Activated CD8-positive, alpha-beta T cell treated with anti-CD3 and anti-CD28 coated beads, Interleukin-2, amount 10 ng/mL, durations not matched to agents 7 days and 5 days (primary cell): ENCODE measurements at places on chromosomes 13 and 19. TPM values are rescaled to one million over a fixed set of nuclear protein-coding genes. Genes with fewer than 3 reads are reported as not detected.
A peak's percentile ranks its signal among the peaks of the same experiment; 100 is the strongest.

Gene MICOS13
- 55.1 TPM for total RNA-seq

Gene SLC1A6
- total RNA-seq: not detected

Gene NPAS1
- not detected for total RNA-seq

Gene KL
- total RNA-seq: 0.11 TPM

Gene CDX2
- not detected for total RNA-seq

Gene LIM2
- not detected for total RNA-seq

Gene MAMSTR
- 1.3 TPM for total RNA-seq

Gene APOC1
- not detected for total RNA-seq

- DNase-seq: no peak
These were observed 328.2 kb downstream of the DIAPH3 start for GRCh38 chr13:59835569-59835968.

- DNase-seq: no peak
These were observed 16.7 kb downstream of the YIPF2 start for GRCh38 chr19:10911579-10912363.

GRCh38 chr19:44608391-44608821 is 5.0 kb upstream of the IGSF23 start:
- DNase-seq: no peak

GRCh38 chr19:38769635-38770211 is 3.6 kb downstream of the LGALS7 start:
- DNase-seq: peak; percentile 89

DNA sequence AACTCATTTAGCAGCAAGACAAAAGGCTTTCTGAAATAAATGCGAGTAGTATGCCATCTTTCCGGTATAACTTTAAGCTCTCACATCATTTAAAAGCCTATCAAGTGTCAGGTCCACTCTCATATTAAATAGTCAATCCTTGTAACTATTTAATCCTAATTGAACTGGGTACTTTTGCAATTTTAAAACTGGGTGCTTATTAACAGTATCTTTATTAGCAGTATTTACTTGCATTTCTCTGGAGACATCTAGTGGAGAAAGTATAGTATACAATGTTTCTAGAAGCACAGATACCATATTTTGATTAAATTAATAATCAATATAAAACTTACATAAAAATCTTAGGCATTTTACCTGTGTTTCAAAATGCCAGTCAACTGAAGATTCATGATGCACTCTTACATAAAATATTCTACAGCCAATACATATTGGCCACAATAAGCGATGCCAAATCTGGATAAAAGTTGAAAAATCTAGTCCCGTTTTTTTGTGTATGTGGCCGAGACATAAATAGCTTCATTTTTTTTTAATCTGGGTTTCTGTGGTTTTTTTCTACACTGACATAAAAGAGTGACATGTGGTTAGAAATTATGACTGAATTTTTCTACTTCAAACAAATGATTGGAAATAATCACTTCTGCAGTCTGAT is 4.3 kb upstream of the POSTN start:
- no peak for DNase-seq

DNA sequence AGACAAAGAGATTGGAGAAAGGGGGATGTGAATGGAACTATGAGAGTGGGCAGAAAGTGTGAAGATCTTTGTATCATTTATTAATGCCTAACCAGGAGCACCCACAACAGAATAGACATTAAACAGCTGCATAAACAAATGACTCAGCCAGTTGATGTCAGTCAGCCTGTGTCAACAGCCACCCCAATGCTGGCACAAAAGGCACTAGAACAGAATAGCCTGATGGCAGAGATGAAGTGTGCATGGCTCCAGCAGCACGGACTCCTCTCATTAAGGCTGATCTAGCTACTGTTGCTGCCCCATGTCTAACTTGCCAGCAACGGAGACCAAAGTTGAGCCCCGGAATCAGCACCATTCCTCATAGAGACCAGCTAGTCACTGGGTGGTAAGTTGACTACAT is 7.8 kb downstream of the CPB2 start:
- no peak for DNase-seq

- DNase-seq: no peak
These were observed 18.0 kb upstream of the EVI5L start for GRCh38 chr19:7811989-7812388.

DNA sequence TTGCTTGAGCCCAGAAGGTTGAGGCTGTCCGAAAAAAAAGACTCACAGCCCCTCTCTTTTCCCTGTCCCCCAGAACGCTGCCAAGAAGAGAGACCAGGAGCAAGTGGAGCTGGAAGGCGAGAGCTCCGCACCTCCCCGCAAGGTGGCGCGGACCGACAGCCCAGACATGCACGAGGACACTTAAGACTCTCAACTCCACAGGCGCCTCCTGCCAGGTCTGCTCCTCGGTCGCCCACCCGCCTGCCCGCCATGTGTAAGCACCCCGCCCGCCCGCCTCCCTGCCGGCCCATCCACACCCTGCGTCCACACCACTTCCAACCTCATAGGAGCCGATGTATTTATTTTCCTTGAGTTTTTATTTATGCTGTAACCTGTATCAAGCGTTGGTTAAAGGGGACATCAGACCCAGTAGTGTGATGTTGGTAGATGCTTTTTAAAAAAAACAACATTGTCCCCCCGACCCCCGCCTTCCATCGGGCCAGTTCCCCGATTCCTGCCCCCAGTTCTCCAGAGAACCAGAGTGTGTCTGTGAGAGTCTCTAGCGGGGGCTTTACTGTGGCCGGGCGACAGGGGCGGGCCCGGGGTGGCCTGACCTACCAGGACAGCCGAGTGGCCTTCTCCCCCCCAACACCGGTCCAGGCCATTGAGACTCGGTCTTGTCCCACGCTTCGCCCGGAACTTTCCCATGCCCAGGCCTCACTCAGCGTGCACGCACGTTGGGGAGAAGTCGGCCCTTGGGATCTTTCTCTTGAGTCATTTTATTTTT is 10.3 kb downstream of the DDA1 start:
- DNase-seq: no peak

- no peak for DNase-seq
These were observed 17.2 kb downstream of the GTF2F2 start for GRCh38 chr13:45137526-45137925.

- no peak for DNase-seq
These were observed 2218.8 kb downstream of the PCDH9 start for GRCh38 chr13:65011378-65011777.

DNA sequence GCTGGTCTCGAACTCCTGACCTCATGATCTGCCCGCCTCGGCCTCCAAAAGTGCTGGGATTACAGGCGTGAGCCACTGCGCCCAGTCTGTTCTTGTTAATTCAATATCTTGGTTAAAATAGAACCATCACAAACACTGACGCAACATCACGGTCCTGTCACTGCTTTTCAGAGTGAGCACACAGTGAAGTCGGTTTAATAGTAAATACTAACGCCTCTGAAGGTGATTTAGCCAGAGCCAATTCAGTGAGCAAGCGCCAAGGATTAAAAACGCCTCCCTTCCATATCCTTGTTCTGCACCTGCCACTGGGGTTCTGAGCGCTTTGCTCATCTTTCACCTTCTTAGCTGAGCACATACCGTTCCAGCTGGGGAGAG is 30.3 kb downstream of the LAMP1 start:
- DNase-seq: no peak

GRCh38 chr13:113458253-113459065 is 5.2 kb upstream of the ADPRHL1 start:
- DNase-seq: no peak

DNA sequence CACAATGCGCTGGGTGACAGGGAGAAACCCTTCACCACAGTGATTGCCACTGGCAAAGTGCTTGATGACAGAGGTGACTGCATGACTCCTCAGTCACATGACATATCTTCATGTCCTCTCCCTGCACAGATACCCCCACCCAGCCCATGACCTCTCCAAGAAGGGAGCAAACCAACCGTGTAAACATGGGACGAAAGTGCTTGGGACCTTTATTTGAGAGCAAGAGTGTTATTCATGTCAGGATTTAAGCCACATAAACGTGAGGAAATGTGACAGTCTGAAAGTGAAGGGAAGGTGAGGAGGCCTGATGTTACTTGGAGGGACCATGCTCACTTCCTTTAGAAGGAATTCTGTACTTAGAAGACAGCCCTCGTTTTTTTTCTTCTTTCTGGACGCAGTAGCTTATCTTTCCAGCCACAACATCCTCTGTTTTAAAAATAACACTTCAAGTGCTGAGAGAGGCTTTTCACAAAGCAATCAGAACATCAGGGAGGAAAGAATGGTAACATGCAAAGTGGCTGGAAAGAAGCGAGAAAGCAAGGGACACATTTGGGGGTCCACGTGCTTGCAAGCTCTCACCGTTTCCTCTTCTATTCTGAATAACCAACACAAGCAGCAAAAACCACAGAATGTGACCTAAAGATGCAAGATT is 35.6 kb downstream of the EPS15L1 start:
- no peak for DNase-seq

DNA sequence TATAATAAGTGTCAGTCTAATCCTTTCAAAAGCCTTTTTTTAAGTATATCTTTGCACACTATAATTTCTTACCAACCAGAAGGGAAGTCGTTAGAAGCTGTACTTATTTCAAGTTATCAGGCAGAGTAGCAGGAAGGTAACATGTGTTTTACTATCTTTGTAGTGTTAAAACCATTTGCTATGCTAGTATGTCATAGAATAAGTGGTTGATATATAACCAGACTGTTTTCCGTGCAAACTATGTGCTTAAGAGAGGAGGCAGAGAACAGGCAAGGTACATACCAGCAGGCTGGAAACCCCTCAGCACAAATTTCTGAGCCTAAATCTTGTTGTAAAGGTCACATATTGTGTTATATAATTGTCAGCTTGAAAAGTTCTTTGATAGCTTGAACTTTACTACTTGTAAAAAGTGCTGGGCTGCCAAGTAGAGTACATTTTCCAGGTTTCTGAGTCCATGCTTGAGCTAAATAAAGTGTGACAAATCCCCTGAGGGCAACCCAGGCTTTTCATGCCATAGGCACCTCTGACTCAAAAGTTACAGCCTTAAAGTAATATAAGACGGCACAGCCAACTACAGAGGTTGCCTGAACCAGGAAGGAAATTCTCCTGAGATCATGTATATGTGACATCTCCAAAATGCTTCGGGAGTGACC is 1297.4 kb downstream of the PCDH9 start:
- DNase-seq: no peak

DNA sequence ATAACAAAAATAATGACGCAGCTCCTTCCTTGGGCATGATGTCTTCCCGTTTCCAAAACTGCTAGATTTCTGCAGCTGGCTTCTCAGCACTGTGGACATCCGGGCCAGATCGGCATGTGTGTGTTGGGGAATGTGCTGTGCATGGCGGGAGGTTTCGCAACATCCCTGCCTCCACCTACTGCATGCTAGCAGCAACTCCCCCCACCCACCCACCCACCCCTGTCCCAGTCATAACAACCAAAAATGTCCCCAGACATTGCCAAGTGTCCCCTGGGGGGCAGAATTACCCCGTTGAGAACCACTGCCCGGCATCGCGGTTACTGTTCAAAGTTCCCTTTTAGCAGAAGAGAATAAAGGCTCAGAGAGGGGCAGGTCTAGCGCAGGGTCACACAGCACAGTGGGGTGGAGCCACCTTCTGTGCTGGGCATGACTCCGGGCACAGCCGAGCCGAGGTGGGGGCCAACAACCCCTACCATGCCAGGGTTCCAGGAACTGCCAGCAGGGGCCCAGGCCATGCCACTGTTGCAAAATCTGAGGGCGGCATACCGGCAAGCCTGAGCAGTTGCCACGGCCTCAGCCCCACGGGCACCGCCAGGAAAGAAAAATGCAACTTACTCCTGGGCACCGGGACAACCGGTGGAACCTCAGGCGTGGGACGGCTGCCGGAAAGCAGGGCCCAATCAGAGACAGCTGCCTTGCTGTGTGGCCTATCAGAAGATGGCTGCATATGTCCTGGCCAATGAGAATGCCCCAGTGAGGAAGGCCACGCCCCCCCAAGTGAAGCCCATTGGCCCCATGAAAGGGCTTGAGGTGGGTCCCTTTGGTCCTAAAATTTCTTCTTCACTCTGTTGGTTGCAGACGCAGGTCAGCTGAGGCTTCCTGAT is 22.5 kb upstream of the NFIC start:
- peak; percentile 60 for DNase-seq

DNA sequence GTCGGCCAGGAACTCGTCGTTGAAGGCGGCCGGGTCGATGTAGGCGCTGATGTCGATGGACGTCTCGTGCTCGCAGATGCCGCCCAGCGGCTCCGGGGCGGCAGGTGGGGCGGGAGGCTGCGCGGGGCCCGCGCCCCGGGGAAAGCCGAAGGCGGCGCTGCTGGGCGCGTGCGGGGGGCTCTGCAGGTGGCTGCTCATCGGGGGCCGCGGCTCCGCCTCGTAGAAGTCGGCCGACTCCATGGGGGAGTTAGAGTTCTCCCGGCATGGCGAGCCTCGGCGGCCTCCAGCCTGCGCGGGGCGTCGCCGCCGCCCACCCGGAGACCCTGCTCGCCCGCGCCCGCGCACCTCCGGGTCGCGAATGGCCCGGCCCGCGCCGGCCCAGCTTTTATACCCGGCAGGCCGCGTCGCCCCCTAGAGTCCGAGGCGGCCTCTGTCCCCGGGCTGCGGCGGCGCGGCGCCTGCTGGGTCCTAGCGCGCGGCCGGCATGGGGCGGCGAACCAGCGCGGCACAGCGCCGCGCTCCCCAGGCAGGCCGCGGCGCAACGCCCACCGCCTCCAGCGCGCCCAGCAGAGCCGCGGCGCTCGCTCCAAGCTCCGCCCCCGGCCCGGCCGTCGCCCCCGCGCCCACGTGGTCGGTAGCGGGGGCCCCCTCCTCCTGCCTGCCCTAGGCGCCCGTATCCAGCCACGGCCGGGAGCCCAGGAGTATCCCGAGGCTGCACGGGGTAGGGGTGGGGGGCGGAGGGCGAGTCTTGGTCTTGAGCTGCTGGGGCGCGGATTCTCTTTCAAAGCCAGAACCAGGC is at the start of gene CEBPA:
TSS of gene CEBPA (minus strand) at position 360 of the 799 bp plus-strand sequence. CDS start at position 240, 120 bp downstream.
- peak; percentile 53 for DNase-seq

DNA sequence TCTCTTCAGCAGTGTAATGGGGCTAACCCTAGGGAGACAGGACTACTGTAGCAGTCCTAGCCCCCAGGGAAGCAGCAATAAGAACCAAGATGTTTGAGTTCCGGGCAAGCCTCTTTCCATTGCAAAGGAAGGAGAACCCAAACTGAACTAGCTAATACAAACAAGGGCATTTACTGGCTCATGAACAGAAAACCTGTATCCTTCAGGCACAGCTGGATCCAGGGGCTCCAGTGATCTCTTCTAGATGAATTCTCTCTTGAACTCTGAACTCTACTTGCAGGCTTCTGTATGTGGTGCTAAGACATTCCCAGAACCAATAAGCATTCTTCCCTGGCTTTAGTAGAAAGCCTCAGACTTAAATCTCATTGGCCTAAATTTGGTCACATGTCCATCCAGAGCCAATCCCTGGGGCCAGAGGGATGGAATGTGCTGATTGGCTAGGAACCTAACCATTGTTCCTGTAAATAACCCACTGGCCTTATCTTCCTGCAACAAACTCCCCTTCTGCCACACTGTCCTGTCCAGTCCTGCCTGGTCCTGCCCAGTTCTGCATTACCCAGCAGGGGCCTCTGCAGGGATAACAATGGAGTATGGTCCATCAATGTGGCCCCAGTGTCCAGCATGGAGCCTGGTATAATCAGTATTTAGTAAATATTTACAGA is 3.9 kb upstream of the PODNL1 start:
- no peak for DNase-seq
